ENCODE measurements at places on chromosomes 12 and 14.

- peaks cover 4% of the 10 kb centered on the region for H3K4me1 ChIP-seq
- peaks cover 30% of the 10 kb centered on the region for H3K36me3 ChIP-seq
- no peaks in the 10 kb centered on the region for H3K27me3 ChIP-seq
Measured at GRCh38 chr12:47604221-47604873, 101.5 kb downstream of the RPAP3 start.

- no peak overlapping the region for H3K4me3 ChIP-seq
- no peaks in the 10 kb centered on the region for H3K4me1 ChIP-seq
- no peak overlapping the region for H3K27ac ChIP-seq
- no peak for DNase-seq
- no peaks in the 10 kb centered on the region for H3K36me3 ChIP-seq
Measured at GRCh38 chr14:30082486-30082885, 154.8 kb upstream of the PRKD1 start.

DNA sequence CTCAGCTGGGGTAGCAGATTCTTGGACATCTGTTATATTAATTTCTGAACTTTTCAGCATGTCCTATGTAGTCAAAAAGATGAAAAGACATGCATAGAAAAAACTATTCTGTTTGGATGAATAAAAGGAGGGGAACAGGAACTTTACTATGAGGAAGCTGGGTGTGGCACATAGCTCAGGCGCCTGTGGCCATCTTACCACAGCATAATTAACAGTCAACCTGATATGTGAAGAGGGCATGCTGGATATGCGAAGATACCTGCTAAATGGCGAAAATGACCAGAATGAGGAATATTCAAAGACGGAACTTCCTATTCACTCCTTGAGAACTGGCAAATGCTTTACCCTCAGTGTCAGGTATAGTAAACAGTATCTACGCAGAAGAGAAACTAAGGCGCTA is 18.4 kb downstream of the SETD3 start:
- H3K27me3 ChIP-seq: no peaks in the 10 kb centered on the region
- H3K27ac ChIP-seq: no peak overlapping the region

- DNase-seq: no peak
- H3K36me3 ChIP-seq: no peaks in the 10 kb centered on the region
- H3K27ac ChIP-seq: peak overlapping the region; percentile 71
- H3K4me1 ChIP-seq: peaks cover 48% of the 10 kb centered on the region
- peak overlapping the region; percentile 70 for H3K4me3 ChIP-seq
Measured at GRCh38 chr12:120224304-120225199, 23.6 kb upstream of the RPLP0 start.

DNA sequence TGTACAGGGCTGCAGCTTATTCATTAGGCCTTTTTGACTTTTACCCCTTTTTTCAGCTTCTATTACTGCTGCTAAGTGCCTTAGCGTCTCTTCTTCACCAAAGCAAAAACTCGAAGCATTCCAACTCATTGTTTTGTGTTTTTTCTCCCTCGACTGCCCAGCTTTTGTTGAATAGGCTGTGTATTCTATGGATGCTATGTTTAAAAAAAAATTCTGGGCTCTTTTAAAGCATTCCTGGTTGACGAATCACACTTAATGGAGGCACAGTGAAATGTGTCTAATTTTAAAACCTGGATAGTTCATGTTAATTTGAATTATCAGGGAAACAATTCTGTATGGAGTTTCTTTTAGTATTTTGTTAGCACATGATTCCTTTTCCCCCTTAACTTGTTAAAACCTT is 29.7 kb downstream of the KTN1 start:
- no peaks in the 10 kb centered on the region for H3K27me3 ChIP-seq
- H3K4me3 ChIP-seq: no peak overlapping the region
- no peak overlapping the region for H3K27ac ChIP-seq
- H3K36me3 ChIP-seq: no peaks in the 10 kb centered on the region
- no peak for DNase-seq

DNA sequence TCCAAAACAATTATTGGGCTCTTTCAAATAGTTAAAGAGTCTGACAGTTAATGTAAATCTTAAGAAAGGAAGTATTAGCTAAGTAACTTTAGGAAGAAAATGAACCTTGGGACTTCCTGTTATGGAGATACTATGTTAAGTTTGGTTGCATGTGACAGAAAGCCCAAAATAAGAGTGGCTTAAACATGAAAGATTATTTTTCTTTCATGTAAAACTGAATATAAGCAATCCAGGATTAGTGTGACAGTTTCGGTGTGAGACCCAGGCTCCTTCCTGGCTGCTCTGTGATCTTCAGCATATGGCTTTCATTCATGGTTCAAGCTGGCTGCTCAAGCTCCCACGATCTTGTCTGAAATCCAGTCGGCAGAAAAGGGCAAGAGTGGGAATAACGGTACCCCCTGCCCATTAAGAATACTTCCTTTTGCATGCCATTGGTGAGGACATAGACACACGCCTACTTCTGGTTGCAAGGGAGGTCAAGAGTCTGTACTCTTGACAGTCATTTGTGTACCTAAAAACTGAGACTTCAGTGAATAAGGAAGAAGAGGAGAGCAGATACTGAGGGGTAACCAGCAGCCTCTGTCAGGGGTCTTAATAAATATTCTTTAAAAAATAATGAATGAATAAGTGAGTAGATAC is 2.2 kb upstream of the RPAP3 start:
- no peak for DNase-seq
- no peaks in the 10 kb centered on the region for H3K36me3 ChIP-seq
- H3K4me1 ChIP-seq: peaks cover 66% of the 10 kb centered on the region
- H3K4me3 ChIP-seq: peak overlapping the region; percentile 61
